Foreskin melanocyte (primary cell): ENCODE measurements at places on chromosomes 13 and 19.

GRCh38 chr19:47230054-47230920 is 712 bp downstream of the BBC3 start:
- DNase-seq: no peak

DNA sequence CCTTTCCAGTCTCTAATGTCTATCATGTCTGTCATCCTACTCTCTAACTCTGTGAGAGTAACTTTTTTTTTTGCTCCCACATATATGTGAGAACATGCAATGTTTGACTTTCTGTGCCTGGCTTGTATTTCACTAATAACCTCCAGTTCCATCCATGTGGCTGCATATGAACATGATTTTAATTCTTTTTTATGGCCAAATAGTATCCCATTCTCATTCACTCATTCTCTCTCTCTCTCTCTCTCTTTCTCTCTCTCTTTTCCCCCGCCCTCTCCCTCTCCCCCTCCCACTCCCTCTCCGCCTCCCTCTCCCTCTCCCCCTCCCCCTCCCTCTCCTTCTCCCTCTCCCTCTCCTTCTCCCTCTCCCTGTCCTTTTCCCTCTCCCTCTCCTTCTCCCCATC is 52.0 kb downstream of the DNAJC3 start:
- no peak for DNase-seq

GRCh38 chr19:31510635-31511034 is 161.4 kb upstream of the TSHZ3 start:
- no peak for DNase-seq

DNA sequence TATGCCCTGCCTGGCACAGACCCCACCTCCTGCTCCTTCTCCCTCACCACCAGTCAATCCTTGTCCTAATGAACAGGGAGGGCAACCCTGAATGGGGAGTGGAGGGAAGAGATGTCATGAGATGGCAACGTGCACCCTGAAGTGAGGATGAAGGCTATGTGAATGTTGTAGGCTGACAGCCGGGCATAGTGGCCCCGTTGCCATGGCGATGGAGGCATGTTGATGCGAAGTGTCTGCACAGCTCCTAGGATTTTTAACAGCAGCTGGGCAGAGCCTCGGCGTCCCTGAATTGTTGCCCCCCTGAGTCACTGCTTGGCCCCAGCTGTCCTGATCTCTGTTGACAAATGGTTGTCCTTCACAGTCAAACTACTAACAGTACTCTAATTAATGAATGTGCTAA is 4.8 kb upstream of the ALOX5AP start:
- no peak for DNase-seq

DNA sequence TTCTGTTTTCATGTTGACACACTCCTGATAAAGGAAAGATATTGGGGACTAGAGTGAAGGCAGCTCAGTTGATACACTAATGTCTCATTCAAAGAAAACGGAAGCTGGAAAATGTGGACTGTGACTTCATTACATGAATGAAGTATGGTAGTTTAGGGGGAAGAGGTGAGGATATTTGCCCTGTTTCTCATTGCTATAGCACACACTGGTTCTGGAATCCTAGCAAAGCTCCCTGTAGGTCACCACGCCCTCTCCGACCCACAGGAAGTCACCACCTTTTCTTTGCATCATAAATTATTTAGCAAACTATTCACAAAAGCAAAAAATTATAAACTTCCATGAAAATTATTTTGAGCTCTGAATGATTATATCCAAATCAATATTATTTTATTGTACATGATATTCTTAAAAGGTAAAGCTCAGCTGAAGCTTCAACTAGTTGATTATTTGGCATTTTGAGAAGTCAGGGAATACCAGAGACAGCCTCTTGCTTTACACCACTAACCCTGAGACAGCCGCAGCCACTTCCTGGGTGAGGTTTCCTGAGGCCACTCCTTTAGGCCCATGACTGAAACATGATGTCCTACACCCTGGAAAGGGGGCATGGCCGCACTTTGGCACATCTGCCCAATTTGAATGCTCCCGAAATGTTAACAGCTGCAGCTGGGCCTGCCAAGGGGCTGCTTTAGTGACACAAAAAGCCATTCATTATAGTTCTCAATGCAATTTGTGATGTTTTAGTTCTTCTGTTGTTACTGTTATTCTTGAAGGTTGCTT is 50.0 kb upstream of the WDFY2 start:
- DNase-seq: peak; percentile 40

- no peak for DNase-seq
Measured at GRCh38 chr13:63323441-63323840, 1907.8 kb upstream of the PCDH20 start.
